ENCODE measurements at places on chromosomes 3 and 15.

DNA sequence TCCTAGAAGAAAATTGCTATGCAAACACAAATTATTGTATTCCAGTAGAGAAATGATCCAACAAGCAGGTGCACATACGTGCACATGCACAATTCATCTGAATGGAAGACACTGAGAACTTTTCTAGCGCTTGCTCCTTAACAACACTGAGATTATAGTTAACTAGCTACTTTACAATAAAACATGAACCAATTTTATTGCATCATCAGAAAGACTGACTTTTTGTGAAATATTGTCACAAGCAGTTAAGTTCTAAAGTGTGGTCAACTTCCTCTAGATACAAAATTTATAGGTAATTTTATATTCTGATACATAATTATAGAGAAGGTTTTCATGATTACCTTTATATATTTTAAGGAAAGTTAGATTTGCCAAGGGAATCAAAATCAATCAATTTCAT lies 135.4 kb downstream of the ABI3BP start:
- DNase-seq: no peak

GRCh38 chr15:89358435-89358754 lies 23.8 kb upstream of the POLG start:
- no peak for DNase-seq

DNA sequence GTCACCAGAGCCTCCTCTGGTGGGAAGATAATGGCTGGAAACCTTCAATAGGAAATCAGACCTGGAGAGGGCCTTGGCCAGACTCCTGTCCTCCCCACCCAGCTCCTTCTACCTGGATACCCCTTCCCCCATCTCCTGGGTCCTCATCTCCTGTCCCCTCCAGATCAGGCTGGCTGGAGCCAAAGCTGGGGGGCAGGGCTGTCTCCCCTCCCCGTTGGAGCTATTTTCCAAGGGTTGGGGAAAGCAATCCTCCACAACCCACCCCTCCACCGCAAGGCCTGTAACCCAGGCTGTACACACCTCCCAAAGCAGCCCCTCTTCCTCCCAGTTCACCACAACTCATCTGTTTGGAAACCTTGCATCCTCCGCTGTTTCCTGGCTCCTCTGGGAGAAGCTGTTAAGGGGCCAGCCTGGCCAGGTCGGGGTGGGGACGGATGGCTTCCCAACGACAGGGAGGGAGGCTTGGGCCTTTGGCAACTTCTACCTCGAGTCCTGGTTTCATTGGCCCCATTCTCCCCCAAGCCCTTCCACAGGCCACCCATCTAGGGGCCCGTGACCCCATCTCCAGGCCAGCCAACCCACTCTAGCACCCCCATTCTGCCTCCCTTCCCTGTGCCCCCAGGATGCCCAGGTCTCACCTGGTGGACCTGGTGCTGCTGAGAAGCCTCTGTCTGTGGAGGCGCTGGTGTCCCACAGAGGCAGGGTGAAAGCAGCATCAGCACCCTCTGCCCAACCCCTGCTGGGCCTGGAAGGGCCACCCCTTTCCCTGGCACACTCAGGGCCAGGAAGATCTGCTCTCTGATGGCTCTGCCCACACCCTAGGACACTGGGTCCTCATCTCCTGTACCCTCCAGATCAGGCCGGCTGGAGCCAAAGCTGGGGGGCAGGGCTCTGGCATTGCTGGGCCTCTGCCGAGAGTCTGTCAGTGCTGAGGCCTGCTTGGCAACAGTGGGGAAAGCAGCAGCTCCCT lies 22.1 kb upstream of the GOLGA6C start:
- DNase-seq: no peak

DNA sequence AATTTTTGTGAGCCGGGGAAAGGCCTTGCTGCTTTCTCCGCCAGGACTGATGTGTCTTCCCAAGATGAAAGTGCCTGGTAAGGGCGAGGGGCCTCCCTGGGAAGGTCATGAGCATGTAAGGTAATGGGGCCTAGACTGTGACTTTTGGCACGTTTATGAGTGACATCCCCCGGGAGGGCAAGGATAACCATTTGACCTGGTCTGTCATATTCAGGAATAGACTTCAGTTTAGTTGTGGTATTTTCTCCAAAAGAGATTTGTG lies 631 bp upstream of the CNBP start:
- DNase-seq: peak; percentile 22

- DNase-seq: no peak
These were observed 194.3 kb downstream of the NSUN3 start for GRCh38 chr3:94256888-94257813.

DNA sequence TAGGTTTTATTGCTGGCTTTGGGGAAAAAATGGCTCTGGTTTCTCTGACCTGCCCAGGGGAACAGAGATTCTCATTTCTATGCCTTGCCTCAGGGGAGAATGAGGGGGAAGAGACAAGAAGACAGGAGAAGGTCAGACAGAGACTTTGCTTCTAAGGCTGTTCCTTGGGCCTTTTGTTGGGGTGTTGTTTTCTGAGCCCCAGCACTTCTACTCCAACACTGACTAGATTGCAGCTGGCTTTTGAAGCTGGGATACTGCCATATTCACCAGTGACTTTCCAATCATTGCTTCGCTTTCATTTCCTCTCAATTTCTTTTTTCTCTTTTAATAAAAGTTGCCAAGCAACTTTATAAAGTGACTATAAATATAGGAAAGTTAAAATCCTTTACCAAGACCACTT lies 143.2 kb upstream of the ARHGEF26 start:
- DNase-seq: no peak

DNA sequence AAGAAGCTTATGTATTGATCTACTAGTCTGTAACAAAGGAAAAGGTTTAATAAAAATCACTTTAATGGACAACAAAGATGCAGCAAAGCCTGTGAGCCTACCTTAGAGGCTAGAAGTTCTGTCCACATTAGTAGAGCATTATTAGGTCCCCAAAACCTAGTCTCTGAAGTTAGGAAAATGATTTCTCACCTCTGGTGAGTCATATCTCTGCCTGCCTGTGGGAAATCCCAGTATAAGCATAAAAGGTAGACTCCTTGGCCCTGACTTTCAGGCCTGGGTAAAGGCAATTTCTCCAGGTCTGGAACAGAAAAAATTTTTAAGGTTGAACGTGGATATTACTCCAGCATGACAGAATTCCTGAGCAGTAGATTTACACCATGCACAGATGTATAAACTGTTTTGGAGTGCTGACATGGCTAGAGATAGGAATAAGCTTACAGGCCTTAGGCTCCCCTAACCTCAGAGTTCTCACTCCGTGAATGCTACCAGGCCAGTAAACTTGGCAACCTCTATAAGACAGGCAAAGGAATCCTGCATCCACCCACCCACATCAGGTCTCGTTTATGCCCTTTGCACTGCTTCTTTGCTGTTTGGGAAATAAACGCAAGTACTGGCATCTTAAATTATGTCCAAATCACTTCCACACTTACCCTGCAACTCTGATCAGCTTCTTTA lies 104.1 kb downstream of the SERPINI1 start:
- no peak for DNase-seq

DNA sequence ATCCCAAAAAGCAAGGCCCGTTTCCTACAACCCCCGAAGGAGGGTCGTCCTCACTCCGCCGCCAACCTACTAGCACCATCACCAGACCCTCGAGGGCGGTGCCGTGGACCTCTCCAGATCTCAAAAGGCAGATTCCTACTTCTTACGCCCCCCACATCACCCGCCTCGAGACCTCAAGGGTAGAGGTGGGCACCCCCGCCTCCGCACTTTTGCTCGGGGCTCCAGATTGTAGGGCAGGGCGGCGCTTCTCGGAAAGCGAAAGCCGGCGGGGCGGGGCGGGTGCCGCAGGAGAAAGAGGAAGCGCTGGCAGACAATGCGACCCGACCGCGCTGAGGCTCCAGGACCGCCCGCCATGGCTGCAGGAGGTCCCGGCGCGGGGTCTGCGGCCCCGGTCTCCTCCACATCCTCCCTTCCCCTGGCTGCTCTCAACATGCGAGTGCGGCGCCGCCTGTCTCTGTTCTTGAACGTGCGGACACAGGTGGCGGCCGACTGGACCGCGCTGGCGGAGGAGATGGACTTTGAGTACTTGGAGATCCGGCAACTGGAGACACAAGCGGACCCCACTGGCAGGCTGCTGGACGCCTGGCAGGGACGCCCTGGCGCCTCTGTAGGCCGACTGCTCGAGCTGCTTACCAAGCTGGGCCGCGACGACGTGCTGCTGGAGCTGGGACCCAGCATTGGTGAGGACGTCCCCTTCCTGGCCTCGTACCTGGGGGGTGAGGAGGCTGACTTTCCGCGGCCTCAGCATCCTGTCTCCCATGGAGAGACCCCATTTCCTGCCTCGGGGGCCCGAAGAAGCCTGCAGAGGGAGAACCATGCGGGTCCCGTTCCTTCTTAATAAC lies at the start of gene MYD88:
Gene MYD88, plus strand, starts transcription at position 313 of the 842 bp plus-strand sequence. Its CDS starts 40 bp downstream, at position 353.
- DNase-seq: peak; percentile 59

GRCh38 chr3:141123677-141124410 lies 72.7 kb downstream of the SPSB4 start:
- no peak for DNase-seq

DNA sequence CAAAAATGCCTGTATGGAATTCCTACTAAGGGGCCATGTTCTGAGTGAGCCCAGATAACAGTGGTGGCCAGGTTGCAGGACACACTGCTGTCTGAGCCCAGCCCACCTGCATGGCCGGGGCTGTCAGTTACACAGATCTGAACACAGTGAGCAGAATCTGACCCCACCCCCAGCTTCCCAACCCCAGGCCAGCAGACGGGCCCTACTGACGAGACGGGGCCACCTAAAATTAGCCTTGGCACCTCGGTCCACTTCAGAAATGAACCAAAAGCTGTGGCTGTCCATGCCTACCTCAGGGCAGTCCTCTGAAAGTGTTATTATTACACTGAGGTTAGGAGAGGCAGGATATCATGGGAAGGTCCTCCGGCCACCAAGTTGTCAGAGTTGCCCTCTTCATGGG lies 51.8 kb downstream of the LMCD1 start:
- DNase-seq: no peak

DNA sequence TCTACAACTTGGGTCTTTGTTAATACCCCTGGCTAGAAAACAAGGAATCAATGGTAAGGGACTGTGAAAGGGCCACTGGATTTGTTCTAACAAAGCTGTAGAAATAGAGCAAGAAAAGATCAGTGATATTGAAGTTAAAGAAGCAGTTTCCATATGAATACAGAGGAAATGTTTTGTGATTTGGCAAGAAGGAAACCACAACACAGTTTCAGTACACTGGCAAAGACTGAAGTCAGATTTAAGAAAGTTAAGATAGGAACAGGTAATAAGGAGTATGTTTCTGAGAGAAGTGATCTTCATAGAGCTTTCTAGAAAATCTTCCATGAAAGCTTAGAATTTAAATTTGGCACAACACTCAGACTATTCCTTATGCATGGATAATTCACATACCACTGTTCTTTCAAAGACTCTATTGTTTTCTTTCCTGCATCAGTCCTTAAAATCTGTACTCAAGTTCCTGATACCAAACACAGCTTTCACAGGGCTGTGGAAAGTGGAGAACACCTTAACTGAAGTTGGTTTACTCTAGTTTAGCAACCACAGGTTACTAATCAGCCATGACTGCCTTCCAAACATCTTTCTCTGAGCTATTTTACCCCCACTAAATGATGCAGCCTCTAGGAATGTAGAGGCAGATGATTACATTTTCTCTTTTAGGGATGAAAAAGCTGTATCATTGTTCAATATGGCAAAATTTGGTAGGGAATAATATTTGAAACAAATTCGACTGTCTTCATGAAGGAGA lies 32.4 kb upstream of the ALCAM start:
- DNase-seq: peak; percentile 42

GRCh38 chr3:182450942-182451787 lies 342.1 kb upstream of the ATP11B start:
- no peak for DNase-seq

DNA sequence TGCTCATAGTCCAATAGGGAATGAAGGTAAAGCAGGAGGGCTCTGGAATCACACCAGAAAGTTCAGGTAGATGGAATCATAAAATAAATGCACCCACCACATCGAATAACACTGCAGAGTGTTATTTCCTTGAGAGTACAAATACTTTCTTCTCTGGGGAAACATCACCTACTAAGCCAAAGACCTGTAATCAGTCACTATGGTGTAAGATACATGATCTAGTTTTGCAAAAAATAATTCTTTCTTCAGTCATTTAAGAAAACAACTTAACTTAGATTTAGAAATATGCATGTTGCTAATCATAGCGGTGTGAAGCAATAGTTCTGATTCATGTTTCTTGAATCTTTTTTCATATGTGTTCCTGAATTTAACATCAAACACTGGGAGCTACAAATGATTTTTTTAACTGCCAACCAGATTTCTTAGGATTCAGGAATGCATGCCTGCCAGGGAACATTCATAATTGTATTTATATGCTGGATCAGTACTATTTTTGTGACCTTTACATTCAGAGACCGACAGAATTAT lies 40.2 kb upstream of the MEIS2 start:
- DNase-seq: no peak

DNA sequence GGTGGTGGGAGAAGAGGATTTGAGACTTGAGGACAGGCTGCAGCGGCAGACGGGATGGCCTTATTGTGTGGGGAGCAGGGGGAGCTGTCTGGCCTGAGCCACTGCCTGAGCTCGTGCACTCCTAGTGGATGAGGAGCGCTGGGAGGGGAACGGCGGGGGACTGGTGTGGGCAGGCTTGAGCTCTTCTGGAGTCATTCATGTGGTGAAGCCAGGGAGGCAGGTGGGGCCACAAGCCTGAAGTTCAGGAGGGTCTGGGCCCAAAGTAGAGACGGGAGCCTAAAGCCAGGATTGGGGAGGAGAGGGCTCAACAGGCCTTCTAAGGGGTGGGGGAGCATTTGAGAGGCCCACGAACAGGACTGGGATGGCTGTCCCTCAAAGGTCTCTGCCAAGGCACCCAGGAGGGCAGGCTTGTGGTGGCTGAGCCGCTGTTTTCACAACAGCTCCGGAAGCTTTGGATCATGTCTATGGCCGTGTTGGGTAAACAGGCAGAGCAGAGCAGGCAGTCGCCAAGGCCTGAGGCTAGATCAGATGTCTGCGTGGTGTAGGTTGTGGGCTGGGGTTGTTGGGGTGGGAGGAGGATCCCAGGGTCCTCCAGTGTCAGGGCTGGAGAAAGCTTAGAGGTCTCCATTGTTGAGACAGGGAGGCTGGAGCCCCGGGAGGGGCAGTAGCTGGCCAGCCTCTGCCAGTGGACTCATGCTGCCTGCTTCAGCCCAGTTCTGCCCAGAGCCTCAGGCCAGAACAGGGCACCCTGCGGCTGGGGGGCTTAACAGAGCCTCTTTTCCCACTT lies 8.2 kb downstream of the PRKCD start:
- DNase-seq: no peak

DNA sequence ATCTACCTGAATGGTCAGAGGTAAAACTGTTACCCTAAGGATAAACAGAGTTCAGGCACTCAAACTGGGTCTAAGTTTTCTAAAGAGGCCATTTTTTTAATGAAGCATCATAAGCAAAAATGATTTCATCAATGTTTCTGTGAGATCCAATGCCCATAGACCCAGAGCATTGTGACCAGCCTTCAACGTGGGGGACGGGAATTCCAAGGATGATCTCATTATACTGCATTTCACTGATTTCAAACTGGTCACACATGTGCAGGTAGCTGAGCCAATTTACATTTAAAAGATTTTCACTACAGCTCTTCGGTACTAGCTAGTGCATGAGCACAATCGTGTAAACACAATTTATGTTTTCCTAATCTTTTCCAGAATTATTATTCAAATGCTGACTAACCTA lies 472.9 kb downstream of the DIPK2A start:
- DNase-seq: no peak

All from fibroblast of skin of scalp (primary cell).